NCI-H526 (cell line): ENCODE measurements at places on chromosomes 1 and 21.

DNA sequence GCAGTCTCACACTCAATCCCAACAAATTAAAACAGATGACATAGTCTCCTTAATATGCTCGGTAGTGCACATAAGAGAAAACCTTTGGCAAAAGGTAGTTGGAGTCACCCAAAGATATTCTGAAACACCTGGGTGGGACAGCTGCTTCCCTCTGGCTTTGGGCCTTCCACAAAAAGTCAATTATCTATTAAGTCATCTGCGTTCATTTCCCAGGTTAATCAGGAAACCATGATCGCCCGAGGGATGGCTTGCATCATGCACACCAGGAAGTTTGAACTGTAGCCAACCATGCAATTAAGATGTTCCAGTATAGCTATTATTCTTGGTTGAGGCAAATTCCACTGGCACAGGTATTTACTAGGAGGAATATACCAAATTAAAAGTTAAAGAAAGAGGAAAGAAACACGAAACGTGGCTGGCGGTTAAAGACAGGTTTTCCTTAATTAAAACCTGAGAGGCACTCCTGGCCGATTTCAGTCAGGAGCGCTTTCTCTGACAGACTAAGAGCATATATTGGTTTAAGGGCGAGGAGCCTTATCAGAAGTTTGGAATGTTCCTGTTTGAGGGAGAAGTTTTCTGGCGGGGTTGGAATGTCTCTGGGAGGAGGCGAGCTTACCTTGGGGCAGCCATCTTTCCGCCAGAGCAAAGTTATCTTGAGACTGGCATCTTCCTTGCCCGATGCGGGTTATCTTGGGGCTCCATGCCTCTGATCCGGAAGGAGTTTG is 19.9 kb downstream of the CLDN17 start:
- no peak for DNase-seq

DNA sequence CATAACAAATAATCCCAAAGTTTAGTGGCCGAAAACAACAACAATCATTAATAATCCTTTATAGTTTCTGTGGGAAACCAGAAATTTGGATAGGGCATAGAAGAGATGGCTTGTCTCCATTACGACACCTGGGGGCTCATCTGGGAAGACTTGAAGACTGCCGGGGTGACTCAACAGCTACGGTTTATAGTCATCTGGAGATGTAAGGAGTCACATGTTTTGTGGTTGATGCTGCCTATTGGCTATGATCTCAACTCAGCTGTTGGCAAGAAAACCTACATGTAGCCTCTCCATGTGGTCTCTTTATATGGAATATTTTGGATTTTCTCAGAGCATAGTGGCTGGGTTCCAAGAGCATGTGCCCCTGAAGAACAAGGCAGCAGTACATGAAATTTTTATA is 29.3 kb upstream of the TSPAN2 start:
- no peak for DNase-seq

DNA sequence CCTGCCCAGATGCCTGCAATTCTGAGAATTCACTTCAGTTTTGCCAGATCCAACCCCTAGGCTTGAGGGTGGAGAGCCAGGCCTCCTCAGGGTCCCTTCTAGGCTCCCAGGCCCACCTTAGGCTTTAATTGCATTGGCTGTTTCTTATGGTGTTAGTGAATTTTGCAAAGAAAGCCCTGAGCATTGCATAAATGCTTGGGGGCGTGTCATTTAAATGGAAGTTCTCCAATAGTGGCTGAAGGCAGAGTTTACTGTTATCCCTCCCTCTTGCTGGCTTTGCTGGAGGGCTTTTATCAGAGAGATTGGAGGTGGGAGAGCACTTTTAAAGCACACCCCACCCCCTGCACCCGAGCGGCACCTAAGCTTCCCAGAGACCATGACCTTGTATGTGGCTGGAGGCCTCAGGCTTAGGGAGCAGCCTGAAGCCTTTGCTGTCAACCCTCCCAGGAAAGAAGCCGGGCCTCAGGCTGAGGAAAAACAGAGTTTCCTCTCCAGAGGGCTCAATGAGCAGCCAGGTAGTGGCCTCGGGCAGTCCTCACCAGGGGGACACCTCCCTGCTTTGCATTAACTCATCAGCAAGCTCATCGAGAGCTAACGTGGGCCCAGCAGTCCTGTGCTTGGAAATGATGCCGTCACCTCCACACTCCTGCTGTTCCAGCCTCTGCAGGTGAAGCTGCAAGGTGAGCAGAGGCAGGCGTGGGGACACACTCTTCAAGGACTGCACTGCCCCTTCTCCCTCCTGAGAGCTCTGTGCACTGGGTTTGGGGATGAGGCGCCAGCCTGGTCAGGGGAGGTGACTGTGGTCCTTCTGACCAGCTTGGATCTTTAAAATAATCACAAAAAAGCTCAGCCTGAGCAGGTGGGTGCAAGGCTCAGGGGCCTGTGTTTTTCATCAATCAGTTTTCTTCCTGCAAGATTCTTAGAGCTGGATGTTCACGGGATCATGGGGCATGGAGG is 58.0 kb downstream of the STUM start:
- DNase-seq: peak; percentile 7

GRCh38 chr1:163263818-163264655 is 57.7 kb upstream of the NUF2 start:
- no peak for DNase-seq

GRCh38 chr1:86470859-86471258 is 2.1 kb downstream of the CLCA1 start:
- no peak for DNase-seq

GRCh38 chr1:208178091-208178529 is 66.1 kb downstream of the PLXNA2 start:
- DNase-seq: peak; percentile 18

DNA sequence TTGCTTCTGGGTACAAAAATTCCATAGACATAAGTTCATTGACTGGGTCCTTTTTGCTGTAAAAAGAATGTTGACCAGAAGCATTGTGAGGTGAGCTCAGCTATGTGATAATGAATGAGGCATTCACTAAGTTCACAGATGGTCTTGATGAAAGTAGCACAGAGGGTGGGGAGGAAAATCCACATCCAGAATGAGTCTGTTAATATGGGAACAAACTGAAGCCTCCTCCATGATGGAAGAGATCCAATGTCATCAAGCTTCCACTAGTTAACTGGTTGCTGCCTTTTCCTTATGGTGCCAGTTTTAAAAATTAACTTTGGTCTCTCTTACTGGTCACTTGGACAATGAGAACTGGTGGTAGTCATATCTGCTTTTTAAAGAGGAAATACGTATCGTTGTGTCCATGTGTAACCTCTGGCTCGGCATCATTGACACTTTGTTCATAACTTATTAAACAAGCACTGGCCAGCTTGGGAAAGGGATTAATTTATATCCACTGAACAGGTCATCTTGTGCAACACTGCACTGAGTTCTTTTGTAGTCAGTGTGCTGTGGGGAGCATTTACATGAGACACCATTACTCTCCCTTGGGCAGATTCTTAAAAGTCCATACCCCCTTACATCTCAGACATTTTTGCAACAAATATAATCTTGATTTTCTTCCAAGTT is 88.6 kb downstream of the ADAMTS1 start:
- DNase-seq: no peak

- DNase-seq: no peak
Measured at GRCh38 chr1:165376041-165376810, 19.7 kb upstream of the LMX1A start.

GRCh38 chr1:217943361-217943760 is 312.2 kb downstream of the SPATA17 start:
- no peak for DNase-seq

DNA sequence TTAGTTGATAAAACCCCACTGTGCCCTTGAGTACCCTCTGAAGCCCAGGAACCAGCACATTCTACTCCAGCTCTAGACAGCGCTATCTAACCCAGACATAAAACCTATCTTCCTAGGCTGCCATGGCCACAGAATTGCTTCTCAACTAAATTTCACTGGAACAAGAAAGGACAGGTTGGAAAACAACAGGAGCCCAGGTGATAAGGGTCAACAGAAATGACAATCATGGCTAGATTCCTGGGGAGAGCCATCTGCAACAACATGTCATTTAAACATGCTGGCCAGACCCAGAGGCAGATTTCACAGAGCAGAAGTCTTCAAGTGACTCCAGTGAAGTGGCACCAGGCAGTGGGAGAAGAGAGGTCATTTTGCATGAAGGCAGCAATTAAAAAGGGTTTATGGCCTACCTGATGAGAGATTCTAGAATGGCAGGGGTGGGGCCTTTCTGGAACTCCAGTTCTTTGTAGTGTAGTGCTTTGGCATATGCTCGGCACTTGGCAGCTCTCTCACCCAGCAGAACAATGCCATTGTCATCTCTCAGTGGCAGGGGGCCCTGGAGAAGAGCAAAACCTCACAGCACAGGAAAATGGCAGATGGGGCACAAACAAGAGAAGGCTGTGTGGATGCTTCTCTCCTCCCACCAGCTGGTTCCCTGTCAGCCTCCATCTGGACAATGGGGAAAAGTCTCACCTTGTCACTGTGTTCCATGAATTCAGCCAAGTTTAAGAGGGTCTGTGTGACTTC is 9.9 kb downstream of the ANGPTL7 start:
- DNase-seq: no peak

DNA sequence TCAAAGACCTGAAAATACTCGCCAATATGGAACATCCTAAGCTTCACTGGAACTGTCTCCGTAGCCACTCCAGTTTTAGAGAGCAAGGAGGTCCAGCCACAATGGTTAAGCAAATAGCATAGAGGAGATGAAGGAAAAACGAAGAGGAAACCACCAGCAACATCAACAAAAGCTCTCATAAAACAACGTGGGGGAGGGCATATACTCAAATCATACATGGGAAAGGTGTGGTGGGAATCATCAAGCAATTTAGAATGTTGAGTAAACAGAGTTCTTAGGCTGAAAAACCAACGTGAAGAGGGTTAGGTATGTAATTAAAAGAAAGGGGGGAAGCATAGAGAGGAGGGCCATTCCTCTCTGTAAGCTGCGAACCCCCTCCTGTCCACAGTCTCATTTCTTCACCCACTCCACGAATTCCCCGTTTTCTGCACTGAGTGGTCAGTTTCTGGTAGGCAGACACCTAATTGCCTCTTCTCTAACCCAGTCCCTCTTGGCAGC is 1.0 kb downstream of the TMEM59 start:
- no peak for DNase-seq

DNA sequence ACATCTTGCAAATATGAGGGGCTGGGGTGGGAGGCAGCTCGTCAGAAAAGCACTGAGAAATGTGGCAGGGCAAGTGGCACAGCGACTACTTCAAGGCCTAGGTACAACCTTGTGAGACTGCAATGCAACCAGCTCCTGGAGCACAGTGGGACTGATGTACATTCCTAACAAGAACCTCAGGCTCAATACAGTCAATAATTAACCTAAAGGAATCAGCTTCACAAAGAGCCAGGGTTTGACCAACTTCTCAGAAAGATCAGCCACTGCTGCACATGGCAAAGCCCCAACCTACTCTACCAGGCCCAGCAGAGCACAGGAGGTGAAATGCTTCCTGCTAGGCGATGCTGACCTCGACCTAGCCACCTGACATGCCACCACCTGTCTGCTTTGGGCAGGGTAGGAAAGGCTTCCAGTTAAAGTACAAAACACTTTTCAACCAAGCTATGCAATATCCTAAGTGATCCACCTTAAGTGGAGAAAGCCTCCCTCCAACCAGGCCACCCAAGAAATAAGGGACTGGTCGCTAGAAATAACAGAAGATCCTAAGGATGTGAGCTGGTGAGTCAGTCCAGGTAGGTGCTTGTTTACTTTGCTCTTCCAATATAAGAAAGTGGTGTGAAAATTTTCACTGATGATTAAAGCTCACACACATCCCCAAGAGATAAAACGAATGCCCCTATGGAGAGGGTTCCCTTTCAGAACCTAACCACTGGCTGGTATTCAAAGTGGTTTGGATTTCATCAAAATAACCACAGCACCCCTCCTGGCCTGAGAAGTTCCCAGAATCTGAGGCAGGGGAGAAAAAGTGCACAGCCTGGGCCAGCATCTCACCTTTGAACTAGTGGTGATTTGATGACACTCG is 2.1 kb downstream of the RIPK4 start:
- DNase-seq: no peak

DNA sequence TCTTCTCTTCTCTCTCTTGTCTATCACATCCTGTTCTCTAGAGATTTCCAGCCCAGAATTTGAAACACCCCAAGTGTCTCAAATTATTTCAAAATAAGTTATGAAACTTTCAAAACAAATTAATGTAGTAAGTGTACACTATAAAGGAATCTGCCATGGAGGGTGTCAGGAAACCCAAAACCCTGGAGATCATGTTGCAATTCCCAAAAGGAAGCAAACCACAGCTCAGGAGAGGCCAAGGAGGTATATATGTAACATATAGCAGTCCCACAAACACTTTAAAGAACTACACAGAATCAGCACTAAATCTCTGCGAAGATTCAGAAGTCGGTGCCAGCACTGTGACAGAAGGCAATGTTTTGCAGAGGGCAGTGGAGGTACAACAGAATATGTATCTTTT is 26.6 kb downstream of the PTPN14 start:
- no peak for DNase-seq

DNA sequence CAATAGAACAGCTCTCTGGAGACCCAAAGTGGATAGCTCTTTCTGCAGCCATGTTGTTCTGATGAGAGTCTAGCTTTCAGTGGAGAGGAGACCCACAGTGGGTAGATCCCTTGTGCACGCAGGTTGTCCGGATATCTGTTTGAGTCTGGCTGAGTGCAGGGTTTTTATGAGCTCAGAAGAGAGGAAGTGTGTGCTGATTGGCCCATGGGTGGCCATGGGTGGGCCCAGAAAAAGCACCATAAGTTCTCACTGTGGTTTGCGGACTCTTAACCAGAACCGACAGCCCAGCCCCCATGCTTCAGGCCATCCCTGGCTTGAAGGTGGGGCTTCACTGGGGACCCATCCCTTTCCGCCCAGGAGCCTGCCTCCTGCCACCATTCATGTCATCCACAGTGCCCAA is 17.0 kb downstream of the FAM20B start:
- DNase-seq: no peak

DNA sequence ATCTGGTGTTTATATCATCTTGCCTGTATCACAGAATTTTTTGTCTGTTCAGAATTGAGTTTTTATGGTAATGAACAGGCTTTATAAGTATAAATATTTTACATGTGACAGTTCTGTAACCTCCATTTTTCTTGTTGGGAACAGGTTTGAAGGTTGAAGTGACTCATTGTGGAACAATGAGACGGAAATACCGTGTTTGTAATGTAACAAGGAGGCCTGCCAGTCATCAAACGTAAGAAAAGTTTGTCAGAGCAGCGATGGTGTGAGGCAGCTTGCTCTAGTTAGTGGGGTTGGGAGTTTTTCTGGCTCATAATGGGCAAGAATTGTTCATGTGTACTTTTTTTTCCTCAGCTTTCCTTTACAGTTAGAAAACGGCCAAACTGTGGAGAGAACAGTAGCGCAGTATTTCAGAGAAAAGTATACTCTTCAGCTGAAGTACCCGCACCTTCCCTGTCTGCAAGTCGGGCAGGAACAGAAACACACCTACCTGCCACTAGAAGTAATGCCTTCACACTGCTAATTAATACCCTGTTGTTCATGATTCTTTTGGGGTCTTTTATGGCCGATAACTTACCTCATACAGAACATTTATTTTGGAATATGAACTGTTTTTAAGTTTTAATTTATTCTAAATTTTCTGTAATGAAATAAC is 75.2 kb upstream of the TEKT2 start:
- DNase-seq: no peak

DNA sequence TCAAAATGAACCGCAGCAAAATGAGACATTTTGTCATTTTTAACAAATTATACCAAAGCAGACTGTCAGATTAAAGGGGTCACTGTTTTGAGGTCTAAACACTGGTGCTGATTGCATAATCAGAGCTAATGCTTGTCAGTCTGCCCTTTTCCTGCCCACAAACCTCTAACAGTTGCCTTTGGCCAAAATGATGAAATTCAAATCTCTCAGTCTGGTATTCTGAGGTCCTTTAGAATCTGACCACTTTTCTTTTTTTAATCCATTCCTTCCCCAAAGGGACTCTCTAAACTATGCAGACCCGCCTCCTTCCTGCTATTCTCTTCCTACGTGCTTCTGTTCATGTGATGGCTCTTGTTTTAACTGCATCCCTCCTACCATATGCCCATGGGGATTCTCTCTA is 145.2 kb upstream of the SPATA6 start:
- no peak for DNase-seq
